ENCODE measurements at places on chromosomes 7 and 10.

GRCh38 chr7:158957510-158957906 lies 101.2 kb downstream of the DYNC2I1 start:
- DNase-seq = no peak

- peak; percentile 44 for DNase-seq
Measured at GRCh38 chr10:3563298-3563697, 221.7 kb downstream of the KLF6 start.

DNA sequence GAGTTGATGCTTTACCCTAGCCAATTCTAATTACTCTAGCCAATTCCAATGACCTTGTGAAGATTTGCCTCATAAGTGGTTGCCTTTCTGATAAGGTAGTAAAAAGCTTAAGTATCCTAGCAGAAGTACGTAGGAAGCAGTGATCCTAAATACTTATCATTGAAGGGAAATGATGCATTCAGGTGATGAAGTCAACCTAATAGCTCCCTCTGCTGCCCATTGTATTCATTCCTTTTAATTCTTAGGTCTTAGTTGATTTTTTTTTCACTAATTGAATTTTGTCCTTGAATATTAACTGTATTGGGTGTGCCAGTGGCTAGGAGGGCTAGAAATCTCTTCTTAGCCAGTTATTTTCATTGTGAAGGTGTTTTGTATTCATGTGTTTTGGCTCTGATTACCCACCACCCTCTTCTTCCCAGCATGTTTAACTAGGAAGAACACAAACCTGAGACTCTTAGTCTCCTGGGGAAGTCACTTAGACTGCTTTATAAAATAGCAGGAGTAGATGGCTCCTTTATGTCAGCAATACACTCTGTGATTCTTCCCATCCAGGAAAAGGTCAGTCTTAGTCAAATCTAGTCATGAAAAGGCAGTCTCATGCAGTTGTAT lies 46.3 kb downstream of the PLEKHA8 start:
- no peak for DNase-seq

GRCh38 chr7:81839708-81840369 lies 70.0 kb upstream of the HGF start:
- no peak for DNase-seq

DNA sequence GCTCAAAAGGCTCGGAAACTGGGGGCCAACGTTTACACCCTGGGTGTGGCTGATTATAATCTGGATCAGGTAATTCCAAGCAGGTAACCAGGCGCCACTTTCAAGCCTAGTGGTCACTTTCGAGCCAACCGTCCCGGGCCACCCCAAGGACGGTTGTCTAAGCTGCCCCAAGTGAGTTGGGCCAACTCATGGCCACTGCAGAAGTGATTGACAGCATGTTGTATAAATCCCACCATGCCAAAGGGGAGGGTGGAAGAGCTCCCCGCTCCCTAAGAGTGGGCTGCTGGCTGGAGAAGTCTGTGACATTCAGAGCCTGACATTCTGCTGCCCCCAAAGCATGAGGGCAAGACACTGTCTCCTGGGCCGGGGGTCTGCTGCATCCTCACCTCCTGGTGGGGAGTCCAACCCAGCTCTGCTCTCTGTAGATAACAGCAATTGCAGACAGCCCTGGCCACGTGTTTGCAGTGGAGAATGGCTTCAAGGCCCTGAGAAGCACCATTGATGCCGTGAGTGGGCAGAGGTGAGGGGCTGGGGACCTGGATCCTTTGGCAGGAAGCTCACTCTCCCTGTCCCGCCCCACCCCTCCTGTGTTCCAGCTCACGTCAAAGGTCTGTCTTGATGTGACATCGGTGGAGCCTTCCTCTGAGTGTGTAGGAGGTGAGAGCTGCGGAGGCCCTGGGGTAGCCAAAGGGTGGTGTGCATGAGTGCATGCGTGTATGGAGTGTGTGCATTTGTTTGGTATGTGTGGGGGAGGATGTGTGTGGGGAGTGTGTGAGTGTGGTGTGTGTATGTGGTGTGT lies 10.8 kb downstream of the ANTXRL start:
- no peak for DNase-seq

GRCh38 chr7:981793-982510 lies 1.0 kb upstream of the CYP2W1 start:
- DNase-seq = no peak

DNA sequence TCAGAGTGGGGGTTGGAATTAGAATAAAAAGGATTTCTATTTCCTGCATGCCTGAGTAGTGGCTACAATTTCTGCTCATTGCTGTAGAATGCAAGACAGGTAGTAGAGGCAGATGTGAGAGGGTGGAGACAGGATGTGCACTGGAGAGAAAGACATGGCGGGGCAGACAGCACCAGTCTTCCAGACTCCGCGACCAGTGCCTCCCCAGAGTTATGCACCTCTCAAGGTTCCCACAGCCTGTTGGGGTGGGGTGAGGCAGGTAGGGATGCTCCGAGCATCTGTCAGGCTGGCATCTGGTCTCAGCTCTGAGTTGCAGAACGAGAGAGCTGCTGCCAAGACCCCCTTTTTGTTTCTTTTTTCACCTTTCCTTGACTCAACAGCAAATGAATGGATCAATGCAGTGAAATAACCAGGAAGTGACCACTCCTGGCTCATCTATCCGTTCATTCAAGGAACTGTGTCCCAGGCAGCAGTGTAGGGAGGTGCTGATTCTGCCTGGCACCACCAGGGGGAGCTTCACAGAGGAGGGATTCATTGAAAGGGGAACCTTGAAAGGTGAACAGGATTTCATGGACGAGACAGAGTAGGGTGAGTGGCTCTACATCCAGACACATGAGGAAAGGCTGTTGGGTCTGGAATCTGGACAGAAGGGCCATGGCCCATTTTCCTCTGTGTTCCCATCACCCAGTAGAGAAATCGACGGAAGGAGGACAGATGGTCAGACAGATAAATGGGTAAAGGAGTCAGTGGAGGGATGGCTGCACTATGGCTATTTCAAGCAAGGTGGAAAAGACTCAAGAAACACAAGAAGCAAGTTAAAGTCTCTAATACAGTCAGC lies 17.2 kb upstream of the SLC18A3 start:
- peak; percentile 52 for DNase-seq

DNA sequence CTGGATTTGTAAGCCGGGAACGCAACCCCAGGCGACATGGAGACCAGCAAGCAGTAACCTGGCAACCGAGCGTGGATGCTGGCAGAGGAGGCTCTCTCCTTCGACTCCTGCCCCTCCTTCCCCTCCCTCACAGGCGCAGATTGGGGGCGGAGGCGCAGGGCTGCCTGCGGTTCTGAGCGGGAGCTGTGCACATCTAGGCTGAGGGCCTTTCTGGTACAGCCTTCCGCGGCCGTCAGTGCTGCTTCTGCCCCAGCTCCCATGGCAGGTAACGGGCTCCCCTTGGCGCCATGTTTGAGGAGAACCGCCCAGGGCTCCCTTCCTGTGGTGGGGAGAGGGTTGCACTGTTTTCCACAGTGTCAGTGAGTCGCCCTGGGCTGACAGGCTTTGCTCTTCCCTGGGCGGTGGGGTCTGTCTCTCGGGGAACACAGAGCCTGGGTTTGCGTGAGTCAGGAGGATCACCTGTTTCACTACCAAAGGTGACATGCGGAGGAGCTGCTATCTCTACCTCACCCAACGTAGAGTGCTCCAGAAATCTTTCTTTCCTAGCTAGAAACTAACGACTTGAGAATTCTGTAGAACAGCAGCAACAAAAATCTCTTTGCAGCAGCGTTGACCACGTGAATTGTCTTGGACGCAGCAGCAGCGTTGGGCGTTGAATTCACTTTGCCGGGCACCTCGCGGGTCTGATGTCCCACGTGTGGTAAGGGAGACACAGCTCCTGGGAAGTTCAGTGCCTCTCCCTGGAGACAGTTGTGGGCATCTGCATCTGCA lies 154.8 kb upstream of the COBL start:
- no peak for DNase-seq

DNA sequence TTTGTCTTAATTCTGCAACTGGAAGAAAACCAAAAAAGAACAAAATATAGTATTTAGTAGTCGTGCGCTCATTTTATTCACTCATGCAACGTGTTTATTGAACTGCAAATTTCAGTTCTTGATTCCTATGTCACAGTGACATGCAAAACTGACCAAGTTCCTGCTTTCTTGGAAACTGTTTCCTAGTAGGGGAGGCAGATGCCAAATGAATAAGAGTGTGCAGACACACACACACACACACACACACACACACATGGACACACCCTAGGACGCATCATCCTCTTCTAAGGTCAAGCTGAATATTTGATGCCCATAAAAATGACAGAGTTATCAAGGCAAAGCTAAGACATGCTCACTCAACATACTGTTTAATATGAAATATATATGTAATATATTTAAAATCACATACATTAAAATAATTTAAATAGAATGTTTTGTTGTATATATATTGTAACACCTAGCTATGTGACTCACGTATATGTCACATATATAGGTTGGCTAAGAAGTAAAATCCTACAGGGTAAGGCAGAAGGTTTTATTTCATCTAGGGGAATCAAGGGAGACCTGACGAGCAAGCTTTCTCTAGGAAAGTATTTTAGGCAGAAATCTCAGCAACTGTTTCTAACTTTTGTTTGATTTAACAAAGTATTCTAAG lies 79.6 kb downstream of the SVIL start:
- no peak for DNase-seq

- no peak for DNase-seq
Measured at GRCh38 chr7:31493714-31494181, 20.1 kb upstream of the ITPRID1 start.

- DNase-seq = no peak
Measured at GRCh38 chr10:34464000-34464399, 351.1 kb downstream of the PARD3 start.

GRCh38 chr7:149060156-149060555 lies 30.4 kb downstream of the ZNF786 start:
- no peak for DNase-seq

GRCh38 chr7:128171-129080 lies 63.9 kb upstream of the FAM20C start:
- DNase-seq = no peak

DNA sequence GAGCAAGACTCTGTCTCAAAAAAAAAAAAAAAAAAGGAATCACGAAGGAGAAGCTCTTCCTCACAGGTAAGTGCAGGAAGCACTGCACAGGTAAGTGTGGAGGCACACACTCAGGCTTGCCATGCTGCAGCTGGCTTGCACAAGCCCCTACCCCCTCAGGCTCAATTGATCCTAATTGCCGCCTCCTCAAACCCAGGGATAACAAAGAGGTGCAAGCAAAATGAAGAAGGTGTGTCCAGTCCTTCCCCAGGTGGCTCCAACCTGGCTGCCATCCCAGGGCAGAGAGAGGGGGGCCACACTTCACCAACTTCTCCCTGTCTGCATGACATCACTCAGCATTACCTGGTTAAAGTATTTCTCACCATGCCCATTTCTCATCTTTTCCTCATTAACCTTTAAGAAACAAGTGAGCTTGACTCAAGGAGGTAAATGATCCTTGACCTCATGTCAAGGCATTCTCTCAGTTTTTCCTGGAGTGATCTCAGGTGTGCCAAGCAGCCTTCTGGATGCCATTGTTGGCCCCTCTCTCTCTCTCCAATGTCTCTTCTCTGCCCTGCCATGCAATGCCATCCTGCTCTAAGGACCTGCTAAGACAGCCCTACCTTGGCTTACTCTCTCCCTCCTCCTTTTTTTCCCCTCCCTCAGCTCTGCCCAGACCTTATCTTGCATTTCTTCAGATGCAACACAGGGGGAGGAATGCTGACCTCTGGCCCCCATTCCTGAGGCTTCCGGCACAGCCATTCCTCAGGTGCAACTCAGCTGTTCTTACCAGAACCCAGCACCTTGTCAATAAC lies 13.0 kb upstream of the TRPV6 start:
- no peak for DNase-seq

DNA sequence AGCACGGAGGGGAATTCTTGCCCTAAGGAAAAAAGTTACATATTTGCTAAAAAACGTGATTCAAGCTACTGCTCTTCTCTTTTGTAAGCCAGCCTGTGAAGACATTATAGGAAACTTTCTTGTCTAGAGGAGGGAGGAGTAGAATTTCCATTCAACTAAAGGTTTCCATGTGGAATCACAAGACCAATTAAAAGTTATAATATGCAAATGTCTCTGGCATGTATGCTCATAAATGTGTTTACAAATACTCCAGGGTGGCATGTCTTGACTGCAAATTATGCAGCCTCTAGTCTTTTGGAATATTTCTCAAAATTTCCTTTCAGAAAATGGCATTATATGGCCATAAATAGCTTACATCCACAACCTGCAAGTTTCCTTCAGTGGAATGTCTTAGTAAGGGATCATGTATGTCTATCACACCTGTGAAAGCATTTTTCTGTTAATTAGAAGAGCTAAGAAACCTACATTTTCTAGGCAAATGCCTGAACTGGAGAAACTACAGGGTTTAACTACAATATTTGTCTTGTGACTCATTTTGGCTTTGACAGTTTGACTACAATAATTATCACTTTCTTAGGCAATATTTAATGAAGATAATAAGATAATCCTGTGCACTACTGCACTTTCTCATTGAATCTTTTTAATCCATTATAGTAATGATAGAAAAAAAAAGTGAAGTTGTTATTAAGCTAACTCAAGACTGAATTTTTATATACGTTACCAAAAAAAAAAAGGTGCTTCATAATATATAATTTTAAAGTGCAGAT lies 111.1 kb upstream of the C10orf90 start:
- no peak for DNase-seq

DNA sequence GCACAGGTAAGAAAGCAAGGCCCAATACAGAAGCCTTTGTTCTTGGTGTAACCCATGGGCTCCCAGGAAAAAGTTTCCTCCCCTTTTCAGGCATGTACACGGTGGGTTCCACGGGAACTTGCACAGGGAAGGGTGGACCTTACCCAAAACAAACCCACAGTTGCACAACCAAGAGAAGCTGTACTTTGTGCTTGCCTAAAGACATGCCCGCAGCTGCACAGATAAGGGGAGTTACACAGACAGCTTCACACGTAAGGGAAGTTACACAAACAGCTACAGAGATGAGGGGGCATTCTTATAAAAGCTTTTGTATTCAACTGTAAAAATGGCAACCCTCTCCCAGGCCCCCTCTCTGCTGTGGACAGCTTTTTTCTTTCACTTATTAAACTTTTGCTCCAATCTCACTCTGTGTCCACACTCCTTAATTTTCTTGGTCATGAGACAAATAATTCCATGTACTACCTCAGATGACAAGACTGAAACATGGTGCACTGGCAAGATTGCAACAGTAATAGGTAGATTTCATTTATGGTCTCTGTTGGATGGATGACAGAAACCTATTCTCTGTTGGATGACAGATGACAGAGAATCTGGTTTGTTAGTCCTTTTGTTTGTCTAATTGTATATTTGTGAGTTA lies 72.9 kb downstream of the ATE1 start:
- DNase-seq = no peak

GRCh38 chr7:330511-331230 lies 40.7 kb downstream of the FOXL3 start:
- no peak for DNase-seq

- DNase-seq = no peak
Measured at GRCh38 chr7:74230446-74231231, 20.8 kb downstream of the LAT2 start.

GRCh38 chr7:139321071-139321745 lies 19.9 kb upstream of the FMC1 start:
- no peak for DNase-seq

DNA sequence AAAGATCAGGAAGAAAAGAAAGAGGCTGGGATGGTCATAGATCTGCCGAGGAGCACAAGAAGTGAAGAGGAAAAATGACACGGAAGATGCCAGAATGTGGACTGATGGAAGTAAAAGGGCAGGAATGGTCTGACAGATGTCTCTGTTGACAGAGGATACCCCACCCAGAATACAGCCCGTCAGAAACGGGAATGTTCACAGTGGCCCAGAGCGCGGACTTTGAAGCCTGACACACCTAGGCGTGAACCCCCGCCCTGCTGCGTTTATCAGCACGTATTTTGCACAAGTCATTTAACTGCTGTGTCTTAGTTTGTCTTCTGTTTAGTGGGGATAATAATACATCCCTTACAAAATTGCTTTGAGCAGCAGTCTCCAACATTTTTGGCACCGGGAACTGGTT lies 27.1 kb downstream of the AKR1B1 start:
- no peak for DNase-seq

Measured in activated CD4-positive, alpha-beta T cell treated with anti-CD3 and anti-CD28 coated beads, Interleukin-2, amount 50 U/mL, for 24 hours (primary cell).